Cardiac fibroblast (primary cell): ENCODE measurements at places on chromosomes 7 and 10.

DNA sequence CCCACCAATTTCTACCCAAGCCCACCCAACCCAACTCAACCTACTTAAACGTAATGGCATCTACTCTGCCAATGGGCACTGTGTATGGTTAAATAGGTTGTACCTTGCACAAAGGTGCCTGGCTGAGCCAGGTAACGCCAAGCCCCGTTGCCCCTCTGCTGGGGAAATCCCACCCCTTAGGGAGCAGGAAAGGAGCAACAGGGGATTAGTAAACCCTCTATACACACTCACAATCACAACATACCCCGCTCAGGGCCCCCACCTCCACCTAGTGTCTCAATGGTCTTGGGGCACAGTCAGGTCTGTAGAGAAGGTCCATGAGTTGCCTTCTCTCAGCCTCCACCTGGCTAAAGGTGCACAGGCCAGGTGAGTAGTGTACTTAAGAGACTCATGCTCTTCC is 74.3 kb upstream of the PCBD1 start:
- DNase-seq: no peak

GRCh38 chr10:102511583-102512274 is 8.0 kb downstream of the SUFU start:
- no peak for DNase-seq

GRCh38 chr10:66604195-66604594 is 321.6 kb upstream of the LRRTM3 start:
- DNase-seq: no peak

GRCh38 chr7:71482284-71482683 is 350.3 kb downstream of the GALNT17 start:
- DNase-seq: no peak

DNA sequence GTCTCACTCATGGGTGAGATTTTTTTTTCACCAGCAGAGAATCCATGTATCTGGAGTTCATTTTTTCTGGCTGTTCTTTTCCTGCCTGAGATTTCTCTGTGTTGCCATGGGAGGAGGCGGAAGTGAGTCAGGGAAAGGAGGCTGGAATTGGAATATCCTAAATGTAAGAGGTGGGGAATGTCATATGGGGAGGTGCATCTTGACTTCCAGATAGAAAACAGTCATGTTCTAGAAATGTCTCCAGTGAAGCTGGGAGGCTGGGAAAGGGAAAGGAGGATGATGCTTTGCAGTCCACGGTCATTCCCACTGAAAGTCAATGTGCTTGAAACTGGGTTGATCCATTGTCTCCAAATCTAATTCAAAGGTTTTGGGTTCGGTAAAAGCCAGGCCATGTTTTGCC is 39.7 kb upstream of the HPS1 start:
- peak; percentile 54 for DNase-seq

DNA sequence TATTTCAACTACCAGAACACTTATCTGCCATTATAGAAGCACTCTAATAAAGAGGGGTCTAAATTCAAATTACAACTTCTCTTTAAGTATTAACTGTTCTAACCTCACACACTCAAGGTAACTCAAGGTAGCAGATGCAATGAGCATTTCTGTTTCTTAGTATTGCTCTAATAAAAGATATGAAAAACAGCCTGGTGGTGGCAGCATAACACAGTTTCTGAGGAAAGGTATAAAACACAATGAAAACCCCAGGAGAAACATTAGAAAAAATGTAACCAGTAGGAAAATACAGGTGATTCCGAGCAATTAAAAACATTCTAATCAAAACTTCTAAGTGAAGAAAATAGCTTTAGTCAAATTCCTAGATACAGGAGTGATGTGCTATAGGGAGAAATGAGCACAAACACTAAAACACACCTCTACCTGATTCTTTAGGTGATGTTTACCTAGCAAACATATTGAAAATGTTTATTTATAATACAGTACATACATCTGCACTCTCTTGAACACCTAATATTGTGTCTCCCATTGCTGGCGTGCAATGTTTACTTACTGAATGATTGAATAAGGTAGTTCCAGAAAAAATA is 3.5 kb downstream of the MKRN1 start:
- DNase-seq: peak; percentile 56
